ENCODE measurements at places on chromosomes 1 and 21.

GRCh38 chr1:226948996-226949395 lies 8.9 kb downstream of the COQ8A start:
- no peak for DNase-seq

DNA sequence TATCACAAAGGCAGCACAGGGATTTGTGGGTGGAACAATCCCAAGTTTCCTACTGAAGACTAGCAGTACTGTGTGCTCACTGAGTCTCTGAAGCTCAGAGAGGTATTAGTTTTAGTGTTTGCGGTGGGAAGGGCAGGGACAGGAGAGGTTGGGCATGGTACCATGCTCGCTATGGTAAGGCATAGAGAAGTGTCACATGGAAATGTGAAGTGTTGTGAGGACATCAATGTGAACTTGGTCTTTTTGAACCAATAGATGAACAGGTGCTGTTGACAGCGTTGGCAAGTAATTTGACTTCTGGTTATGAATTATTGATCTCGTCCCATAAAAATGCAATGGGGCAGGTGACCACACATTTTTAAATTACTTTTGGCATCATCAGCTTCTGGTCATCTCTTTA lies 55.8 kb upstream of the ADAMTS1 start:
- DNase-seq = no peak

GRCh38 chr1:210746024-210746731 lies 387.8 kb downstream of the KCNH1 start:
- no peak for DNase-seq

- DNase-seq = no peak
Observed at GRCh38 chr1:227766653-227767277, 31.5 kb downstream of the SNAP47 start.

- no peak for DNase-seq
Observed at GRCh38 chr1:162736633-162737067, 53.9 kb upstream of the HSD17B7 start.

DNA sequence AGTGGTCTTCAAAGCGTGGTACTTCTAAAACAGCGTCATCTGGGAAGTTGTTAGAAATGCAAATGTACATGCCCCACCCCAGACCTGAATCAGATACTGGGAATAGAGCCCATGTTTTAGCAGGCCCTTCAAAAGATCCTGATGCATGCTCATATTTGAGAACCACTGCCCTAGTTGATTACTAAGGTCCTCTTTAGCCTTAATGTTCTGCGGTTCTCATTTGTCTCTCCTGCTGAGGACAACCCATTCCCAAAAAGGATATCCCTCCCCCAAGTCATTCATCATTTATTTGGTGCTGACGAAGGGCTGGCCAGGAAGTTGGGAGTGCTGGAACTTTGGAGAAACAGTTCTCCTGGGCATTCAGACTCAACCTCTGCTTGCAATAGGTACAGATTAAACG lies 92.4 kb upstream of the RALGPS2 start:
- no peak for DNase-seq

DNA sequence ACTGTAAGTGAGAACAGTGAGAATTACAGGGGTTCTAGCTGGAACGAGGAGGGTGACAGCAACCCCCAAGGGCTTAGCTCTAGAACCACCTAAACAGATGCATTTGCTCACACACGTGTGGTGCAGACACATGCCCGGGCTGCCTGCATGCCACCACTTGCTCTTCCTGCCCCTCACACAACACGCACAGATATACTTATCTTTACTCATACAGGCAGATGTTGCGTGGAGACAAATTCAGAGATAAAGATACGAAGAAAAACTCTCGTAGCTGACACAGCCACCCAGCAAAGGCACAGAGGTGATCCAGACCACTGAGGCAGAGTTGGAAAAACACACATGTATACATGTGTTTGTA lies 13.5 kb downstream of the VANGL1 start:
- peak; percentile 80 for DNase-seq

- no peak for DNase-seq
Observed at GRCh38 chr1:27597516-27598294, 6.2 kb downstream of the AHDC1 start.

DNA sequence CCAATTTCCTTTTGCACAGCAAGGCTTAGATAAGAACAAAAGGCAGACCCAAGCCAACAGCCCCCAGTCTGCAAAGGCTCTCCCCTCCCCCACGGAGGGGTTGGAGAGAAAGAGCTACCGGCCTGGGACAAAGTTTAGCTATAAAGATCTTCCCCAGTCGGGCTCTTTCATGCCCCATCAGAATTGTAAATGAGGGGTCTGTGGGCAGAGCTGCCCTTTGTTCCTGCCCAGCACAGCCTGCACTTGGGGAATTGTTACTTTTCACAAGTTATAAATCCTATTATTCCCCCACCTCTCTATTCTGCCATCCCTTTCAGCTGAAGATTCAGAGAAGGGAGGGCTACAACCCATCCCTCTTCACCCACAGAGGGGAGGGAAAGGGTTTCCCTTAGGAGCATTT lies 3.5 kb downstream of the MYCL start:
- no peak for DNase-seq
